ENCODE measurements at places on chromosomes 3 and 15. TPM values are rescaled to one million over a fixed set of nuclear protein-coding genes. Genes with fewer than 3 reads are reported as not detected.
A peak's percentile ranks its signal among the peaks of the same experiment; 100 is the strongest.

DNA sequence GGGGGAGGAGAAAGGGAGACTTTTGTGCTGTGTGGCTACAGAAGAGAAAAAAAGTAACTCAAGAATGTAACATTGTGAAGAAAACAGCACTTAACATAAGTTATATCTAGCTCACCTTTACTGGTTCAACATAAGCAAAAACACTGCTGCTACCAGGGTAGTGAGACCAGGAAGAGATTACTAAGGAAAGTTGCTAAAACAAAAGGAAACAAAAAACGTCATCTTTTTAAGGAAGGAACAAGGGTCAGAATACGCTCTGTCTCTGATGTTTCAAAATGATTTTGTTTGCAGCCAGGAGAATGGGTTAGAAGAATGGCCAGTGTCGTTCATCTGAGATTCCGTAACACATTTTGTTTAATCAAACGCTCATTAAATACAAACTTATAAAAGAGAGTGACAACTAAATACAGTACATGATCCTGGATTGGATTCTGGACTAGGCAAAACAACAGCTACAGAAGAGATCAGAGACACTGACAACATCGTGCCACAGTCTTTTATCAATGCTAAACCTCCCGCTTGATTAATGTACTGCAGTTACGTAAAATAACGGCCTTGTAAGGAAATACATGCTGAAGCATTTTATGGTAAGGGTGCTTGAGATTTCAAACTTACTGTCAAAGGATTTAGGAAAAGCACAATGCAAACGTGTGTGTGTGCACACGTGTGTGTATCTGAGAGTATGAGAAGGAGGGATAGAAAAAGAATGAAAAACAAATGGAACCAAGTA, 67.7 kb downstream of the FOXP1 start:
- ATAC-seq, result no peak

- no peak for ATAC-seq
Measured at GRCh38 chr15:53116169-53116568, 326.0 kb upstream of the ONECUT1 start.

- peak; percentile 20 for ATAC-seq
Measured at GRCh38 chr3:110526777-110527727, 544.6 kb upstream of the NECTIN3 start.

DNA sequence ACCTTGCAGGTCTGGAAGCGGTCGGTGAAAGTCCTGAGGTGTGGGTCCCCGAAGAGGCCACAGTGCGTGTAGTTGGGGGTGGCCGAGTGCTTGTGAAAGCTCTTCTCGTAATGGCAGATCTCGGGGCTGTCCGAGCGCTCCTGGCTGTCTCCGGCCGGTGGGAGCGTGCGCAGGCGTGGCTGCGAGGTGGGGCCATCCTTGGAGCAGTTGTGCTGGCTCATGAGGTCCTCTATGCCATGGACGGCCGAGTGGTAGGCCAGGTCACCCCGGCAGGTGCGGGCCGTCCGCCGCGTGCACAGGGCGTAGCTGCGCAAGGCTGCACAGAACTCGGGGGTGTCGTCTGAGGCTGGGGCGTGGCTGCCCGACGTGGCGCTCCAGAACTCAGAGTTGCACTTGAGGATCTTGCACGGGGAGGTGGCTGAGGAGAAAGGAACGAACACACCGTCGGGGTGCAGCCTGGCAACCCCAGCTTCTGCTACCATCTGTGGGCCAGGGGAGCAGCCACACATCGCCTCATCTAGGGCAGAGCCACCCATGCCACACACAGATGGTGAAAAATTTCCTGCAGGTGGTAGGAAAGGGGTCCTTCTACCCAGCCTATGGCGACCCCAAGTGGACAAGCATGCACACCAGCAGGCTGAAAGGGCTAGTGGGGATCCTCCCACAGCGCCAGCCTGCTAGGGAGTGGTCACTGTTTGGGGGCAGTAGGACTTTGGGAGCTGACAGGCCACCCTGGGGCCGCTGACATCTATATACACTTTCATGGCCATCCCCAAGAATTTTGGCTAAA, 36.7 kb downstream of the RGMA start:
- ATAC-seq, result no peak

- ATAC-seq, result peak; percentile 2
Measured at GRCh38 chr3:48716508-48716981, 476 bp downstream of the IP6K2 start.

DNA sequence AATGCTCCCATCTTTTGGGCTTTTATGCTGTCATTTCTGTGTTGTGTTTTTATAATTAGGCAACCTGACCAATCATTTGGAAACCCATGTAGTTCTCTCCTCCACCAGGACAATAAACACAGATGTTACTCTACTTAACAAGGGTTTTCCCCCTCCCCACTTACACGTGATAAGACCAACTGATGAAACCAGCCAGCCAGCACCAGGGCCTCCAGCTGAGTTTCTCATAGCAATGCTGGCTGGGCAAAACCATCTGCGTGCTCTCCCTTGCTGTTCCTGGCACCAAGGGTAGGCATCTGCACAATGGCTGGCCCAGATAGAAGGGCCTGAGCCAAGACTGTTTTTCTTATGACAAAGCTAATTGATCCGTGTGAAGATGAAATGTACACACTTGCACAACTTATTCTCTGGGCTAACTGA, 310.4 kb downstream of the PLCL2 start:
- peak; percentile 46 for ATAC-seq

- ATAC-seq, result no peak
Measured at GRCh38 chr15:69590201-69590710, 137.6 kb downstream of the RPLP1 start.

DNA sequence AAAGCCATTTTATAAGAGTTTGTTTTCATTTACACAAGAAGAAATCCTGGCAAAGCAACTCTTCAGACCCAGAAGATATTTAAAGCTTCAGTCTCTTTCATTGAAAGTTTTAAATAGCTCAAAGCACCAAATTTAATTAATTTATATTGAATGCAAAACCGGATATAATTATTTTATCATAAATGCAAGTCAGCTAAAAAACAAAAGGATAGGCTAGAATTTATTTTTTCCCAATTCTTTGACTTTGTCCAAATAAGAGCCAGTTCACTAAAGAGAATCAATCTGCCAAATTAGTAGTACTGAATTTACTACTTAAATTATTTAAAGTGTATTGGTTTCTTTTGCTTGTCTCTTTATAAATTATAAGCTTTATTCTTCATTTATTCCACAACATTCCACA, 101.5 kb downstream of the ZNF385D start:
- no peak for ATAC-seq

DNA sequence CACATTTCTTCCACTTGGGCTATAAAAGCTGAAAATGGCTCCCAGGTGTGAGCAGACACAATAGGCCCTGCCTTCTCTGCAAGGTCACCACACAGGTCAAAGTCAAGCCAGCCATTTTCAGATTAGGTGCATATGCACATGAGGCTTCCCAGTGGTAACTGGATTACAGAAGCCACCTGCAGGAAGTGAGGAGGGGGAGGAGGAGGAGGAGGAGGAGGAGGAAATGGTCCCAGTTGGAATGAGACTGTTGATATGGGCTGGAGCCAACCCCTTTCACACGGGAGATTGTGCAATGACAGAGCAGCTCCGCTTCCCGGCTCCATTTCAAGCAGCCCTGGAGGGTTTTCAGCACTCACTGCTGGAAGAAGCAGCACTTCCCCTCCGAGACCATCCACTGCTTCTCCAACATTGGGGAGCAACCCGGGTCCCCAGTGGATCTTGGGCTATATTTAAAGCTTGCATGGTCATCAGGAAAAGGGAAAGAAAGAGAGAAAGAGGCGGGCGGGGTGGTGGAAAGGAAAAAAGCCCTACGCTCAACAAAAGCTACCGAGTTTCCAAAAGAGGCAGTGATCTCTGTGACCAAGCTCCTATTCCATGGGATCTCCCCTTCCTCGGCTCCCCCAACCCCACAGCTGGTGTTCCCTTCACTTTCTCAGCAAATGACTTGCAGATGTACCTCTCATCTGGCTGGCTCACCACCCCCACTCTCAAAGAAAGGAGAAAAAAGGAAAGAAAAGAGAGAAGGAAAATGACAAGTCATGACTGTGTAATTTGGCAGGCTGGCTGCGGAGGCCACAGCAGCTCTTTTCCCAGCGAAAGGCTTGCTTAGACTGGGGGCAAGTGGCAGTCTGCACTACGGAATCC, 58.3 kb downstream of the LRIG1 start:
- ATAC-seq, result peak; percentile 57

- no peak for ATAC-seq
Measured at GRCh38 chr3:29301332-29302019, 20.6 kb downstream of the RBMS3 start.

DNA sequence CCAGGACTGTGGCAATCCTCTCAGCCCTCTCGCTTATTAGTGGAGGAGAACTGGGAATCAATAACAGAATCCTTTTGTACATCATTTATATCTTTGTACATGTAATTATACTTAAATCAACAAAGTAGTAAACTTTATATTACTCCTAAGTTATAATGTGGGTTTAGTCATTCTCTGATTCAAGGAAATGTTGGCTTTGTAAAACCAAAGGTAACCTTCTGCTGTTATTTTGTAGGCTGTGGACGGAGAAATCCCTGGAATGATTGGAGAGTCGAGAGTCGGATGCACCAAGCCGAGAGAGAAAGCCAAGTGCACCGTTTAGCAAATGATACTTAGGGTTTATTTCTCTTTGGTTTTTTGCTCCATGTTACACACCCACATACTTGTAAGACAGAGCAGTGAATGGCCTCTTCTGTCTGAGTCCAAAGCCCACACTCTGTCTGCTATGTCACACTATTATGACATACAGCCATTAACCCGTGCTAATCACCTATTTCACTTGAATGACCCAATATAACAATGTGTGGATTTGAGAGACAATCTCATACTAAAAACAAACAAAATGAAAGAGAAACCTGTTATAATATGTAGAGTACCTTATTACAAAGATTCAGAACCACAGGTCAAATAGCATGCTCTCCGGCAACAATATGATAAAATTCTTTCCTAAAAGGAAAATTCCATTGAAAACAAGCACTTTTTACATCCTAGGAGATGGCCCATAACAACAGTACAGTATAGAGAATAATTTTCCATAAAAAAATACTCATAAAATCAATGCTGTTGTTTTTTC, 72.2 kb downstream of the MECOM start:
- ATAC-seq, result no peak

- ATAC-seq, result no peak
Measured at GRCh38 chr15:99732124-99732750, 1.0 kb downstream of the LYSMD4 start.

GRCh38 chr3:112627419-112627818, 13.5 kb downstream of the CCDC80 start:
- ATAC-seq, result no peak

DNA sequence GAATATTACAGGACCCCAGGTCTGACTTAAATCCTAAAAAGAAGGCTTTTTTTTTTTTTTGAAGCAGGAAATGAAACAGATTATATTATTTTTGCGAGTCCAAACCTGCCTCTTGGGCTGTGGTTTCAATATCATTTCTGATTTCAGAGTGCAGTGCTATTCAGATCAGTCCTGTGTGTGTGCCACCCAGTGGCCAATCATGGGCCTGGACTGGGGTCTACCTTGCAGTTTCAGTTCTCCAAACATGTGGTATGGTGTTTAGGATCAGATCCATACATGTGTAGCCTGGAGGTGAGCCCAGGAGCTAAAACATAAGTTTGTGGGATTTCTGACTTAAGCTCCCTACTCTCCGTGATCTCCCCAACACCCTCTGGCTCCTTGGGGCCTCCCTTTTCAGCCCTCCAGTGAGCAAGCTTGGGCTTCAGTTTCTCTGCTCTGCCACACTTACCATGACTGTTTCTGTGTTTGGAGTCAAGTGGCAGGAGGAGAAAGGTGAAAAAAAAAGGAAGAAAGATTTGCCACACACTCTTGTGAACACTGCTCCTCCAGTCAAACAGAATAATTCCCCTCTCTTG, 12.1 kb upstream of the THSD4 start:
- ATAC-seq, result peak; percentile 97

DNA sequence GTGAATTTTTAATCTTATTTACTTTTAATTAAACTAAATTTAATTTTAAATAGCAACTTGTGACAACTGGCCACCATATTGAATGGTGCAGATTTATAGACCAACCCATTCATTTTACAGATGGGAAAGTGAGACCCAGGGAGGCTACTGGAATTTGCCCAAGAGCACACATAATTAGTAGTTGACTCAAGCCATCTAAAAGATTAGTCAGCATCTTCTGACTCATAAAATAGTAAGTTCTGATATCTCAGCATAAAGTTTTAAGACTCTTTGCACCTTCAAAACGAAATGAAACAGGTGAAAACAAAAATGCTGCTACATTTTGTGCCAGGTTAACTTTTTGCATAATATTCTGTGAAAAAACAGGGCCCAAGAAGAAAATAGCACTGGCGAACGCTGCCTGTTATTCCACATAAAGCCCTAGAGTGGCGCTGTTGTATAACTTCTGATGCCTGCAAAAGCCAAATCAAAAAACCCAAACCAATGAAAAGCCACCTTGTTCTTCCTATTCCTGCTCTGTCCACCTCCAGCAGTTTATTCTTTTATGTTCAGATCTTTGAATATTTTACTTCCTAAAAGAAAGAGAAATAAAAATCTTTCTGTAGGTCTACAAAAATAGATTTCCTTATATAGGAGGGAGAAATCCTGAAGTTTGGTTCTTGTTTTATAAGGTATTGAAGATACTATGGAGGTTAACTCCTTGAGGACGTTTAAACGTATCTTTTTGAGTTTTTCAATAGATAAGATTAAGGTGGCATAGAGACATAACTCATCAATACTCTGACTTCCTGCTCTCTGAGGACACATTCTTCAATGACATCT, 62.8 kb downstream of the OTOL1 start:
- ATAC-seq, result peak; percentile 27

- peak; percentile 64 for ATAC-seq
Measured at GRCh38 chr15:64460724-64461720, 644 bp downstream of the ZNF609 start.

GRCh38 chr3:23805633-23806533, at the start of gene UBE2E1:
UBE2E1 (plus strand) TSS chr3:23805955; CDS start chr3:23807270, 1,315 bp downstream.
- ATAC-seq, result peak; percentile 46

DNA sequence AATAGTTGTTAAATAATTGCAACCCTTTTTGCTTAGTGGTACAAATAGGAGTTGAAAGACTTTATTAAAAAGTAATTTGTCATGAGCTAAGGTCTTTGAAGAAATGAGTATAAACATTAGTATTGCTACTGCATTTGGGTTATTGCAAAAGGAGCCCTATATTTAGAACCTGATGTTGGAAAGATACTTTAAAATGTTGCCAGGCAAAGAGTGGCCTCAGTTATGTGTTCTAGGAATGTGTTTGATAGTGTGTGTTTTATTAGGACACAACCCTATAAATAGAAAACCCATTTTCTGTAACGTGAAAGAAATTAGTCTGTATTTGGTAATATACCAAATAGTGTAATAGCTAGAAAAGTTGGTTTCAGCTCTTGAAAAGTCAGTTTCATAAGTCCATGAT, 10.7 kb downstream of the VPS8 start:
- no peak for ATAC-seq

GRCh38 chr3:84082726-84083125, 876.1 kb upstream of the CADM2 start:
- no peak for ATAC-seq

DNA sequence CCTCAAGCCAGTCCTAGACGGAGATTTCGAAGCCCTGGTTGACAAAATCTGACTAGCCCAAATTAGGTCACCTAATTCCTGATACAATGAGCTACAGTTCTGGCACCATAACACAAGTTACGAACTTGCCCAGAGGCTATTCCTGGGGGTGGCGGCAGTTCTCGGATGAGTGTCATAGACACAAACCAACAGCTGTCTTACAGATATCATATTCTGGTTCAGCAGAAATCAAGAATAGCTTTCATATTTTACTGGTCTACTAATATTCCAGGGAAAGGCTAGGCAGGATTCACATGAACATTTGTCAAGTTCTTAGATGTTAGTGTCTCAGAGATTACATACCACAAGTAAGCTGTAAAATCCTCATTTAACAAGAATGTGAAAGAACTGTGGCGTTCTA, 8.8 kb downstream of the ANAPC13 start:
- ATAC-seq, result no peak

PCLAF gene
- 70.6 TPM for total RNA-seq

FOXL2 gene
- total RNA-seq, result 0.08 TPM

CELSR3 gene
- 35.8 TPM for total RNA-seq

CPLX3 gene
- total RNA-seq, result not detected

Data from motor neuron (in vitro differentiated cells).